ENCODE measurements at places on chromosomes 3 and 15.
A peak's percentile ranks its signal among the peaks of the same experiment; 100 is the strongest.

GRCh38 chr3:111851511-111851954, 7.5 kb upstream of the PHLDB2 start:
- DNase-seq, result no peak

DNA sequence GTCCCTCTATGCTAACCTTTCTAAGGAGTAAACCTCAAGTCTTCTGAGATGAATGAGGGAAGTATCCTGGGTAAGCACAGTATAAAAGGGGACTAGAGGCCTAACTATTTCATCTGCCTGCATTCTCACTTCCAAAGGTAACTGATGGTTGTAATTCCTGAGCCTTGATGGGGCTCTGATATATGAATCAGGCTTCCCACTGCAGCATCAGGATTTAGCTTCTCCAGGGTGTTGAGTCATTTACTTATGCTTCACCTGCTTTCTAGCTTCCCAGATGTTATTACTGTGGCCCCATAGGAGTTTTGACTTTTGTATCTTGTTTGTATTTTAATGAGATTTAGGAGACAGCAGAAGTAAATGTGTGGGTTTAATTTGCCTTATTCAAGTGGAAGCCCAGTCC, 207.3 kb upstream of the EIF1B start:
- DNase-seq, result no peak

GRCh38 chr15:75153087-75153486, 48.6 kb upstream of the C15orf39 start:
- DNase-seq, result no peak

GRCh38 chr3:175192536-175192935, 333.4 kb downstream of the NAALADL2 start:
- DNase-seq, result no peak

DNA sequence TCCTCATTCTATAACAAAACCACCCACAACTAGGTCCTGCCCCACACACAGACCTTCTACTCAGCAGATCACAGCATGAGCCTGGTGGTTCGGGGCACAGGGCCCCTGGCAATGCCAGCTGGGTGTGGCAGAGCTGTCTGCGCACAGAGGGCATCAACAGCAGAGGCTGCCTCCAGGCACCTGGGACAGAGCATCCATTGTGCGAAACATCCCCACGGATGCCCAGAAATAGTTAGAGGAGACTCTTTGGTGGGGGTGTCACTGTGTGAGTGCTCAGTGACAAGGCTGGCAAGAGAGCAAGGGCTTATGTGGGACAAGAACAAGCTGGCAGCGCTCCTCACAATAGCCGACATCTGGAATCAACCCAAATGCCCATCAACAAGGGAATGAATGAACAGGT, 487.4 kb upstream of the PROK2 start:
- no peak for DNase-seq

DNA sequence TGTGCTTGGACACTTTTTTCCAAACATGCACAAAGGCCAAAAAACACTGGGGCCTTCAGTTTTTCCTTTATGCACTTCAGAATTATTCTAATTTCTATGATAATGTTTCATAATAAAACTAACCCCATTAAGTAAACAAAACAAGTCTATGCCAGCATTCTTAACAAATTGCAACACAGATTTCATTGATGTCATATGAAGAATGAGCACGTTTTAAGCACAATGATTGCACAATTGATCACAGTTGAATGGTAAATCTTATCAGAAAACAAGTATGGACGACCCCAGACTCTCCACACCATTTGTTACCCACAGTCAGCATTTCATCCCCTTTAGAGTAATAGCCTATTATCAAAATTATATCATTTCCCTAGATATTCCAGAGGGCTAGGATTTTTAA, 46.7 kb upstream of the PROK2 start:
- DNase-seq, result no peak

GRCh38 chr3:126058666-126059065, 25.3 kb downstream of the SLC41A3 start:
- DNase-seq, result no peak

DNA sequence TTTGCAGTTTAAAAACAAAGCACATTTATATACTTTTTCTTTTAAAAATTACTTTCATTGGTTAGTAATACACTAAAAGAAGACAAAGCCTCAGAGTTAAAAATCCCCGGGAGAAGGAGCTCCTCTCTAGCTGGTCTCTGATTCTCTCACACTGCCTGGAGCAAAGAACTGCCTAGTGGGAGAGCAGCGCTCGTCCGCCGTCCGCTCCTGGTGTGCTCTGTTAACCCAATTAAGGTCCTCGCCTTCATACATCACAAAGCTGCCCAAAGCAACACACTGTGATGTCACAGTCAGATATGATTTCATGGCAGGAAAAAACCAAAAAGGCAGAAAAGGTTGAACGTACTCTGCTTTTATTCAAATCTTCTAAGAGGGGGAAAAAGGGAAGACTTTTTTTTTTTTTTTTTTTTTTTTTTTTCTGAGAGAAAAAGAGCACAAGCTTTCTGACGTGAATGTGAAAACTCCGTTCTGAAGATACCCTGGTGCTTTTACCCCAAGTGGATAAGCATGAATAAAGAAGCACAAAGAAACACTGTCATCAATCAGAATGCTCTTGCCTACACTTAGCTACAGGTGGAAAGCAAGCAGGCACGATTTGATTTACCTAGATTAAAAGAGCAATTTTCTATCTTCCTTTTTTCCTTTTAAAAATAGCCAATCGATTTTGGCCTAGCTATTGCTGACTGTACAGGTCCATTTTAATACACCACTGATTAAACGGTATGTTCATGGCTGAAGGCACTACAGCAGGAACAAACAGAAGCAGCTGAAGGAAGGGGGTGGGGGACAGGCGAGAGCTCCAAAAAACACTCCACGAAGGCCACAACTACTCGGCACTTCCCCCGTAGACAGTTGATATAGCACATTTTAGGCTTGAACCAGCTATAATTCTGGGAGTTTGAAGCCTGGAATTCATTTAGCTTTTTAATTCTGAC, 115.2 kb downstream of the TIGIT start:
- no peak for DNase-seq

- DNase-seq, result no peak
Measured at GRCh38 chr15:51335087-51335486, 3.3 kb downstream of the CYP19A1 start.

DNA sequence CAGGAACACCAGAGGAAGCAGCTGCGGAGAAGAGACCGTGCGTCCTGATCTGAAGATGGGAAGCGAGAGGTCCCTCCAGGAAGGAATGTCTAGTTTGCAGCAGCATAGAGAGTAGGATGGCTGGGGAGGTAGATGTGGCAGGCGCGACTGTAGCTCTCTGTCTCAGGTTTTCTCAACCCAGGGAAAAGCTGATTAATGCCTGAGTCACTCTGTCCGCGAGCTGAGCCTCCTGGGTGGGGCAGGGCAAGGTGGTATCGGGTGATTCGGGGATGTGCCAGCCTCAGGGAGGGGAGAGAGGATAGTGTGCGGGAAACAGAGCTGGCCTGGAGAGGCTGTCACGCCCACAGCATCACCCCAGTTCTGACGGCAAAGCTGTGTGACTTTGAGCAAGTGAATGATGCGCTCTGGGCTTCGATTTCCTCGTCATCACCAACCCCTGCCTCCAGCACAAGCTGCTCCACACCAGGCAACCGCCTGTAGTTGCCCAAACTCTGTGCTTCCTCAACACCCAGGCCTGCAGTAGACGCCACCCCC, 28.4 kb downstream of the CPN2 start:
- DNase-seq, result no peak

DNA sequence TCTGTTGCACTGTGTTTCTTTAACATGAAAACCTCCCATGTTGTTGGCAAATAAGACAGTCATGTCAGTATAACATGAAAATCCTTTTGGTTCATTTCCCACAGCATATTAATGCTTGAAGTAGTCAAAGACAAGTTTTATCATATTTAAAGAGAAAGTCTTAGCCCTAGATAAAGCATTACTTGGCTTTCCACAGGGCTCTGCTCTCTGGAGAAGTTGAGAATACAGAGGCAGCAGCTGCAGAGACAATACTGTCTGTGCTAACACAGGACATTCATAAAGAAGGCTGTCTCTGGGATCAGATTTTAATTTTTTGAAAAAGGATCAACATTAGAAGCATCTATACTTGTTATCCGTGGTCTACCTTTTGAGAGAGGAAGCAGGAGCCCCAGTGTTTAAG, 103.4 kb upstream of the SAMMSON start:
- no peak for DNase-seq

- DNase-seq, result peak; percentile 79
Measured at GRCh38 chr3:52253314-52254304, 8.1 kb downstream of the PPM1M start.

GRCh38 chr3:171349392-171349791, 110.8 kb downstream of the TNIK start:
- DNase-seq, result no peak

DNA sequence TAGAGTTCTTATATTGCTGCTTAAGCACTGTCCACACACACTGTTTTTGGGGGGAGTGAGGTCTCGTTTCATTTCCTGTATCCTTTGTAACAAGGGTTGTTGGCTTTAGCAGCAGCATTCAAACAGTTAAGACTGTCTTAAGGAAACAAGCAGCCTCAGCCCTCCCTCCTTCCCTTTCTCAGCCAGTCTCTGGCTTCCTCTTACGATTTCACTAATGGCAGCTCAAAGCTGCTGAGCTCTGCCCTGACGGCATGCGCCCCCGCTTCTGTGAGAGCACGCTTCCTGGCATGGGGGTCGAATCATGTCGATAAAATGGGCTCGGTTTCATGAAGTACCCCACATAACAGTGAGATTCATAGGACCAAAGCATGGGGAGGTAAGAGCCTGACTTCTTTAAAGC, 105.0 kb downstream of the KLHL25 start:
- peak; percentile 65 for DNase-seq

- no peak for DNase-seq
Measured at GRCh38 chr15:22811640-22812039, 25.2 kb downstream of the NIPA1 start.

DNA sequence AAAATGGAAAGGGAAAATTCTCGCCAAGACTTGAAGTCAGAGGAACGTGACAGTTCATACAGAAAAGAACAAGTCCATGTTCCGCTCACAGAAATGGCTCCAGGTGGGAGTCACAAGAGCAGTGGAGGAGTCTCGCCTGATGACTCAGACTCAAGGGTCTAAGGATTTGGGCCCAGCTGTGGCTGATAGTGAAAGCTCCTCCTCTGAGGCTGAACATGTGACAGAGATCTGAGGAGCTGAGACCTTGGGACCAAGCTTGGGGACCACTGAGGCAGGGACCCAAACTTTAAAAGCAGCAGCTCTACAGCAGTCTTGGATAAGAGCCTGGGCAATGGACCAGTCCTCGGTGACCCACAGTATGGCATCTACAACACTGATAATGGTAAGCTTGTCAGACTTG, 9.3 kb upstream of the VEPH1 start:
- DNase-seq, result no peak

- DNase-seq, result no peak
Measured at GRCh38 chr15:68465861-68466560, 34.0 kb upstream of the ITGA11 start.

DNA sequence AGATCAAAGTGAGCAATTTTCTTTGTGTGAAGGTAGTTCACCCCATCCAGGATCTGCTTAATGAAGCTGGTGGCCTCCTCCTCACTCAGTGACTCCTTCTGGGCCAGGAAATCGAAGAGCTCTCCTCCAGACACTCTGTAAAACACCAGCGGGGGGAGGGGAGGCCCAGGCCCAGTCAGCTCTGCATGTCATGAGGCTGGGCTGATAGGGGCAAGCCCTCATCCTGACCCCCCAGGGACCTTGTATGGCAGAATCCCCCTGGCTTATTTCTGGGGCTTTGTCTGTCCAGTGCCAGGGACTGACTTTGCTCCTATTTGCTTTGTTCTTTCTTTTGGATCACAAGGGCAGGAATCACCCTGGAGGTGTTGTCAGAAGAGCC, 74.9 kb downstream of the DAPK2 start:
- peak; percentile 58 for DNase-seq

DNA sequence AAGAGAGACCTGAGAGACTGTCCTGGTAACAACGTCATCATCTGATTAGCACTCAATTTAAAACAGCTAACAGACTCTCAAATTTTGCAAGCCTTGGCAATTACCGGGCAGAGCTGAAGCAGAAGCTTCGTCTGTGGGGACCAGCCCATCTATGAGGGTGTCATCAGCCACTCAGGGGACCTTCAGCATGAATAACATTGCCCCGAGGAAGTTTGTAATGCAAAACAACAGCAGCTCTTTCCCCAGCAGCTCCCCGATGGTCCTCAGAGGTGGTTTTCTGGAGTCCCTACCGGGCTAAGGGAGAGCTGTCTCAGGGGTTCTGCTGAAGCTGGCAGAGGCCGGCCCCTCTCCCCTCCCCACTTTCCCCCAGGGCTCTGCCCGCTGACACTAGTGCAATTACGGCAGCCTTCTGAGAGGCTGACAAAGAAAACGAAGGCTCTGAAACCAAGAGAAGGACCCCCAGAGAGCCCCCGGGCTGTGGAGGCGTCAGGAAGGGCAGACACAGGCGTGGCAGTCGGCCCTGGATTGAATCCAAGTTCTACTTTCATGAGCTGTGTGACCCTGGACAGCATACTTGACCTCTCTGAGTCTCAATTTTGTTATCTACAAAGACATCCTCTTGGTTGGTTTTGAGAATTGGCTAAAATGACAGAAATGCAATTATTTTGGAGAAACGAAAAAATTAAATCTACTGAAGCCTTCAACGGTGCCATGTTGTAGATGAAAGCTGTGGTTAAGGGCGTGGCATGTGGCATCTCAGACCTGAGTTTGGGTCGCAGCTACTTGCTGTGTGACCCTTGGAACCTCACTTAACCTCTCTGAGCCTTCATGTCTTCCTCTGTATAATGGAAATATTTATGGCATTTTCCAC, 102.1 kb upstream of the TLE3 start:
- DNase-seq, result no peak

DNA sequence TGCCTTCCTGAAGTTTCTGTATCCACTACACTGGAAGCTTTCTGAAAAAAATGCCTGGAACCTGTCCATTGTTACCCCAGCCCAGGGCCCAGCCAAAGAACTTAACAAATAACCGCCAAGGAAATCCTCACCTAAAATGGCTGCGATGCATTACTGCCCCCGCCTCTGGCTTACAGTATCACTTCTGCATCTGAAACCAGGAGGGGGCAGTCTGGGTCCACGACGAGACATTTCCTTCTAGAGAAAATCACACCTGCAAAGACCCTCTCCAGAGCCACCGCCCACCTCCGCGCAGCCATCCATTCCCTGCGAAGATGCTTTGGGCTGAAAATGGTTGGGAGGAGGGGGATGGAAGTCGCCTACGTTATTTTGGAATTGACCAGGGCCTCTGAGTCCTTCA, 22.4 kb upstream of the CELF6 start:
- DNase-seq, result peak; percentile 35

- DNase-seq, result peak; percentile 38
Measured at GRCh38 chr15:93152360-93152759, 63.3 kb upstream of the RGMA start.

- DNase-seq, result peak; percentile 36
Measured at GRCh38 chr15:71780115-71780976, 30.0 kb upstream of the NR2E3 start.

- DNase-seq, result no peak
Measured at GRCh38 chr3:70811880-70812279, 499.4 kb upstream of the MDFIC2 start.

DNA sequence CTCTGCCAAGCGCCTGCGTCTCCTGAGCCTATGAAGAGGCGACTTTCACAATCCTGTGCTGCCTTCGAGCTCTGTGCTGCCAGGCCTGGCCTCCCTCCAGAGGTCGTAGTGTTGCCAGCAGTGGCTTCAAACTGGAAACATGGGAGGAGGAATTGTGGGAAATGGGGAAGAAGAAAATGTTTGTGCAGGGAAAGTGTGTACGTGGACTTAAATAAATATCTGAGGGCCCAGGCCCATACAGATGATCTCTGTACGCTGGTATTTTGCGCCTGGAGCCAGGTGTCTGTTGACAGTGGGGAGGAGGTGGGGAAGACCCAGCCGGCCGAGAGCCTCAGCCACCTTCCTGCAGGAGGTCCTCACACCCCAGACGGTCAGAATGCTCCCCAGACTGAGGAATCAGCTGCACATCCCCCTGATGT, 44.6 kb downstream of the ZBTB38 start:
- DNase-seq, result no peak

GRCh38 chr15:29670266-29670665, 152.0 kb downstream of the TJP1 start:
- no peak for DNase-seq

Data from activated CD8-positive, alpha-beta memory T cell treated with anti-CD3 and anti-CD28 coated beads, Interleukin-2, amount 50 U/mL, for 4 hours (primary cell).